ENCODE measurements at places on chromosomes 11 and 22.
A peak's percentile ranks its signal among the peaks of the same experiment; 100 is the strongest.

DNA sequence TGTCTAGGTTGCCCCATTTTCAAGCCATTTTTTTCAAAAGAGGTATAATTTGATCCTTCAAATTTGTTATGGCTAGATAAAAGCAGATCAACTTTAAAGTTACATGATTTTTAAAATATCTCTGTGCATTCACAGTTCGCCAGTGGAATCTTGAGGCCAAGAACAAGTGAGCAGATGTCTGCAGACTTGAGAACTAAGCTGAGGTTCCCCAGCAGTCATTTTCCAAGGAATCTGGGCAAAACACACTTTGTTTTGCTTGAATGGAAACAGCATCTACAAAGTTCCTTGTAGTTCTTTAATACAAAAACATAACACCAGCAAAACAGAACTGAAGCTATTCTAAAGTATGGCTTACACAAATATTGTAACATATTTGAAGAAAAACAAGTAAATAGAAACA, 7.7 kb downstream of the MPPED2 start:
- DNase-seq, result no peak

GRCh38 chr11:102497061-102497460, 33.5 kb downstream of the MMP7 start:
- DNase-seq, result peak; percentile 64

DNA sequence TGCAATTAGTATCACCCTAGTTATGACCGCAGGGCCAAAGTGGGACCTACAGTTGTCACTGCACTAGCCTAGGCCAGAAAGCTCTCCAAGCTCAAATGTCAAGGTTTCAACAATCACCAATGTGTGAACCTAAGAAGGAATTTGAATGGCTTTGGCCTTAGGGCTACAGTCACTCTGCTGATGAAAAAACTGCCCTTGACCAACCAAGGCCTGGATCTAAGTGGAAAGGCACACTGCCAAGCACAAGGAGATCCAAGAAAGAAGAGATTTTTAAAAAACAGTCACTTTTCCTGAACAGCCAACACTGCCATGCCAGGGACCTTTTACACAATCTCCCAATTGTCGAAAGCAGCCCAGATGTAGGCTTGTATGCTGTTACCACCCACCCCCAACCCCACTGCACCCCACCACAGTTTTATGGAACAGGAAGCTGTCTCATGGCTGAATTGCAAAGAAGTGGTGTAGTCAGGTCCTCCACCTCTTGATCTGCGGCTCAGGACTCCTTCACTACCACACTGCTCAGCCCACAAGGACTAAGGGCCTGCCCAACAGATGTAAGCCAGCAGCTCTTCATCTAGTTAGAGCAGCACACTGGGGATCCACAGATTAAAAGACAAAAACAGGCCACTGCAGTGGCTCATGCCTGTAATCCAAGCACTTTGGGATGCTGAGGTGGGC, 32.9 kb downstream of the SMCO4 start:
- DNase-seq, result no peak

GRCh38 chr22:19691007-19691720, 23.1 kb upstream of the SEPTIN5 start:
- no peak for DNase-seq

DNA sequence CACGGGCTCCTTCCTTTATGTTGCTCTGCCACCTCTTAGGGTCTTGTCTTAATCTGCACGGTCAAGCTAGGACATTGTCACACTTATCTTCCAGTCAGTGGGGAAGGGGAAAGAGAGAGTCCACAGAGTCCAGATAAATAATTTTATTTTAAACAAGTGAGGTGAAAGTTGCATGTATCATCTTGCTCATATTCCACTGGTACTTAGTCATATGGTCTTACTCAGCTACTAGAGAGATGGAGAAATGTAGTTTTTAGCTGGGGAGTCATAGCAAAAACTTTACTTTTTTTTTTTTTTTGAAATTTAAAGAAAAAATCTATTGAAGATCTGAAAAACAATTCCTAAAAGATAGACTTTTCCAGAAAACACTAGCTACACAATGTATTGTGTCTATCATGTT, 29.0 kb downstream of the PDE3B start:
- DNase-seq, result no peak

DNA sequence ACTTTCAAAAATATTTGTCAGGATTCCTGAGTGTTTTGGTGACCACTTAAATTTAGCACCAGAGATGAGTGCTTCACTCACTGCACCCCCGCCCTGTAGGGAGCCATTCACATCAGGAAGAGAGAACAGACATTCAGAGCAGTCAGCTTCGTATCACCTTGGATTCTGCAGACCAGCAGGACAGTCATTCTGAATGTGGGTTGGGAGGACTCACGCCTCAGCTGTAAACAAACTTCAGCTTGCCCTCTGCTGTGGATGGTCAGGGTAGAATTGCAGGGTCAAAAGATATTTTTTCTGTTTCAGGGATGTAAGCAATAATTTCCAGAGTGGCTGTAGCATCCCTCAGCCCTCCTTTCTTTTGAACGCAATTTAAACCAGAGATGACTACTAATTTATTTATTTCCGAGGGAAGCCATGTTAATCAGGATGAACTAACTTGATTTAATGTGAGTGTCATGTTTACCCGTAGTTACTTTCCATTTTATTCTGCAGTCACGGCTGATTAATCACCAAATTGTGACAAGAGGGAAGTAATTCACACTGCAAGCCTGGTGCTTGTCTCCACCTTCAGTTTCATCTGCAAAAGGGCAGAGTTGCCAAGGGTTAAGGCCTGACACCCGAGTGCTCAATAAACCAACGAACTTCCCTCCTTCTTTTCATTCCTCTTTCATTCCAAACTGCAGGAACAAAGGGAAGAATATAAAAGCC, 174.2 kb upstream of the DDI1 start:
- DNase-seq, result no peak

- DNase-seq, result peak; percentile 57
Measured at GRCh38 chr11:118522571-118523072, 4.7 kb upstream of the TTC36 start.
